ENCODE measurements at places on chromosomes 12 and 14.

DNA sequence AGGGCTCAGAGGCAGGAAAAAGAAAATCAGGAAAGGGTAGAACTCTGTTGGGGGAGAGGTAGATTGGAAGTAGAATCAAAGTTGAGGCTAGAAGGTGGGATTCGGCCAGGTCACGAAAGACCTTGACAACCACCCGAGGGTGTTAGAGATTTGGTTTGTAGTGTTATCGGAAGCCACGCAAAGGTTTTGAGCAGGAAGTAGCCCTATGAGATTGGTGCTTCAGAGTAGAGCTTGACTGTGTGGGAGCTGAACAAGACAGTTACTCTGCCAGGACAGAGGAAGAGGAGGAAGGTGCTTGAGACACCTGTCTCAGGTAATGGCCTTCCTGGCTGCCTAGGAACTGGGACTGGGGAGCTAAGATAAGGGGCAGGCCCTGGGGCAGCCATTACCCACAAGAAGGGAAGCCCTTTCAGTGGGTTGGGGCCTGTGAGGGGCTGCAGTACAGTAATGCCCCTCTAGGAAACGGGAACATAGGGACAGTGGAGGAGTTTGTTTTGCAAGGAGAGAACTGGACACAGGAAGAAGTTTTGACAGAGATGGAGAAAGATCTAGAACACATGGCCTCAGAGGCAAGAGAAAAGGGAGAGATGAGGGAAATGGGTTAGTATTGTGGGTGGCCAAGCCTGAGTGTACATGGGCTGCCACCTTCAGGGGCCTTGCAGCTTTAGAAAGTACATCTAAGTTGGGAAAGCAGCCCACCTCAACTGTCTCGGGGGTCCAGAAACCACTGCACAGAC lies 73.5 kb downstream of the RIN3 start:
- no peak for DNase-seq

GRCh38 chr12:116299064-116299463 lies 21.6 kb upstream of the MED13L start:
- DNase-seq, result no peak

- no peak for DNase-seq
These were observed 3.5 kb downstream of the FOXN4 start for GRCh38 chr12:109305547-109305946.

- DNase-seq, result no peak
These were observed 498.3 kb upstream of the NOVA1 start for GRCh38 chr14:27096091-27096490.

DNA sequence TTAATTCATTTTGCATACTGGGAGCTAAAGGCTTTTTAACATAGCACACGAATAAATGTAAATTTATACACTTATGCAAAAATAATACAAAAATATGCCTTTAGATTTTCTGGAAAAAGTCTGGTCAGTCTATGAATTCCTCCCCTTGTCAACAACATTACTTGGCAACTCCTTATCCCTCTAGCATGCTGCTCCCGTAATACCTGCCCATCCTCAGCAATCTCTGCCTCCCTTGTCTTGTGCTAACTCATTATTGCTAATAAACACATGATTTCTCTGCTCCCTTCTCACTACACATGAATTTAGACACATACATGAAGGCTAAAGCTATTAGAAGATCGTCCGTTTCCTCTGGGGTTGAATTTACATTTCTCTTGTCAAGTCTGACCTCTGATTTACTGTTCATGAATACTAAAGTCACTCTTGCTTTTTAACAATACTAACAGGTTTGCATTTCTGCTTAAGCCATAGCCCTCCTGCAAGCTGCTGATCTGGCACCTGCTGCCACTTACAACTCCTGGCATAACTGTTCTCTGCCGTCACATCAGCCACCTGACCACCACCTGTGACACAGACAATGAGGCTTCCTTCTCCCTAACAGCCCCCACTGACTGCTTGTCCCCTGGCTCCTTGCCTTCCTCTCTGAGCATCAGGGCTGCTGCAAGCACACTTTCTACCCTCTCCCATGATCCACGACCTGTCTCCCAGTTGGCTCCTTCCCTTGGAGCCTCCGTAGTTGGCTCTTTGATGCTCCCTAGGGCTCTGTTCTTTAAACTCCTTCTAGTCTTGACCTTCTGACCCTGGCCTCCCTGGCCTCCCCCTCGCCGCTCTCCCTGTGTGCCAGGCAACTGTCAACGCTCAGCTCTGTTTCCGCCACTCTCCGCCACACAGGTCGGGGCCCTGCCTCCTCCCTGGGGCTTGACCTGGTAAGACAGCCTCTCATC lies 177.6 kb downstream of the CALM1 start:
- peak; percentile 25 for DNase-seq

- peak; percentile 26 for DNase-seq
These were observed 17.9 kb downstream of the SRGAP1 start for GRCh38 chr12:63862187-63862968.

DNA sequence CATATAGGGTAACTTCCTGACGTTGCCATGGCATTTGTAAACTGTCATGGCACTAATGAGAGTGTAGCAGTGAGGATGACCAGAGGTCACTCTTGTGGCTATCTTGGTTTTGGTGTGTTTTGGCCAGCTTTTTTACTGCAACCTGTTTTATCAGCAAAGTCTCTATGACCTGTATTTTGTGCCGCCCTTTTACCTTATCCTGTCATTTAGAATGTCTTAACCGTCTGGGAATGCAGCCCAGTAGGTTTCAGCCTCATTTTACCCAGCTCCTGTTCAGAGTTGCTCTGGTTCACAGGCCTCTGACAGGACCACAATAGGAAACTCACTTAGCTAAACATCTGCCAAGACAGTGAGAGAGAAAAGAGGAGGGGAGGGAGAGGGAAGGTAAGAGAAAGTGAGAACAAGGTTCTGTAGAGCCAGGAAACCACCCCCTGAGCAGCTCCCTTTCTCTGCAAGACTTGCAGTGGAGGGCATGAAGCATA lies 64.8 kb upstream of the PLEKHG3 start:
- DNase-seq, result no peak

GRCh38 chr12:119258556-119258955 lies 76.0 kb upstream of the CCDC60 start:
- no peak for DNase-seq

DNA sequence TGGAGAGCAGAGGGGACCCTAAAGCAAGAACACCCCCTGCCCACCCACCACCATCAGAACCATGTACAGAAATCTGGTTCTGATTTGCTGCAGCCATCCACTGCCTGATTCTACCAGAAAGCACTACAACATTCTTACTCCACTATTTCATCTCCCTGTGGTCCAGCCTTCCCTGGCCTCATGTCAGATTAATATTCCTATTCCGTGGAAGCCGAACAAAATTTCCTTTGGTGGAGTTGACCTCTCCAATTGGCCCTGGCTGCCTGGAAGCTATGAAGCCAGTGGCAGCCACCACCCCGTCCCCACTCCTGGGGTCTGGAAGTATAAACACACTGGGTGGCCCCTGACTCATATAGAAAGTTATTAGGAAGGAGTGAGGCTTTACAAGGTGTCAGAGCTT lies 60.2 kb downstream of the ANO2 start:
- no peak for DNase-seq

DNA sequence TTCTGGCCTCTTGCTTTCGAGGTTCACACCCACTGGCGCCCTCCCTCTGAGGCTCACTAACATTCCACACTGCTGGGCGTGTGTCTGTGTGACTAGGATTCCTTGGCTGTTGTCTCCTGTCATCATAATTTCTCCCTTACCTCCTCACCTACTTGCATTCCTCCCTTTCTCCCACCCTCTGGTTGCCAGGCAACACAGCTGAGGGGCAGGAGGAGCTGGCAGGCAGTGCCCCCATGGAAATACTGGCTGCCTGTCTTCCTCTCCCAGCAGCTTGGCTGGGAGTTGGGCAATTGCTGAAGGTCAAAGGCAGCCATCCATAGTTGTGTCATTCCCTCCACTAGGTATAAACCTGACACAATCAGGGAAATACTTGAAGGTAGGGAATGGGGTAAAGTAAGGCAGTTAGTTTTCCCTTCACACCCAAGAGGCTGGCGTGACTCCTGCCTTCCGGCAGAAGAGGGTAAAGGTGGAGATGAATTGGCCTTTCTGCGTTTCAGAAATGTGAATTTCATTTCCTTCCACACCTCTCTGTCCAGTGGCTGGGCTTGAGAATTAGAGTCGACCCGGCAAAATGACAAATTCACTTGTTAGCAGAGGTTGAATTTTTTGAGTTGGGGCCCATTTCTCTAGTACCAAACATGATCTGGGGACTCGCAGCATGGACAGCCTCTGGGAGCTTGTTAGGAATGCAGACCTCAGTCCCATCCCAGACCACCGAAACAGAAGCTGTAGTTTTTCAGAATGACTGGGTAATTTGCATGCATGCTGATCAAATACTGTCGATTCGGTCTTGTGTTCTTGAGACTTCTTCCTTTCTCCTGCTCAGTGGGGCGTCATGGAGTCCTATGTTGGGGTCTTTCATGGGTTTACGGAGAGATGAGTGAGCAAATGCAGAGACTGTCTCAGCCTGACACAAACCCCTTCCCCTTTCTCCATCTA lies 24.3 kb upstream of the EMP1 start:
- peak; percentile 50 for DNase-seq

- DNase-seq, result no peak
These were observed 60.8 kb upstream of the SLC38A4 start for GRCh38 chr12:46886541-46887041.

GRCh38 chr14:104299993-104300761 lies 161.8 kb downstream of the KIF26A start:
- DNase-seq, result no peak

DNA sequence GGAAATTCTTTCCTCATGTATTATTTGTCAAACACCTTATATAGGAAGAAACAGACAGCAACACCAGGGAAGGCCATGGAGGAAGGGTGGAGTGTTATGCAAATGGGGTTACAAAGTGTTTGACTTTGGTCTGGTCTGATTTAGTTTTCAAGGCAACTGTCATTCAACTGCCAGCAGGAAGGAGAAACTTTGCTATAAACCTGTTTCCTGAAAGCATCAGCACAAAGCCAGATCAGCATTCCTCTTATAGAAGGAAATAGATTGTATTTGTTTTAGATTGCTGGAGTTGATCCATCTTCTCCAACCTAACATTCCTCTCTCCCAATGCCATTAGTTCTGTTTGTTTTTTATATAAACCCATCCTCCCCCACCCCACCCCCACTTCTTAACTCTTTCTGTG lies 65.7 kb downstream of the STAB2 start:
- DNase-seq, result no peak

- DNase-seq, result no peak
These were observed 450.8 kb downstream of the RAD51B start for GRCh38 chr14:68270342-68270741.

DNA sequence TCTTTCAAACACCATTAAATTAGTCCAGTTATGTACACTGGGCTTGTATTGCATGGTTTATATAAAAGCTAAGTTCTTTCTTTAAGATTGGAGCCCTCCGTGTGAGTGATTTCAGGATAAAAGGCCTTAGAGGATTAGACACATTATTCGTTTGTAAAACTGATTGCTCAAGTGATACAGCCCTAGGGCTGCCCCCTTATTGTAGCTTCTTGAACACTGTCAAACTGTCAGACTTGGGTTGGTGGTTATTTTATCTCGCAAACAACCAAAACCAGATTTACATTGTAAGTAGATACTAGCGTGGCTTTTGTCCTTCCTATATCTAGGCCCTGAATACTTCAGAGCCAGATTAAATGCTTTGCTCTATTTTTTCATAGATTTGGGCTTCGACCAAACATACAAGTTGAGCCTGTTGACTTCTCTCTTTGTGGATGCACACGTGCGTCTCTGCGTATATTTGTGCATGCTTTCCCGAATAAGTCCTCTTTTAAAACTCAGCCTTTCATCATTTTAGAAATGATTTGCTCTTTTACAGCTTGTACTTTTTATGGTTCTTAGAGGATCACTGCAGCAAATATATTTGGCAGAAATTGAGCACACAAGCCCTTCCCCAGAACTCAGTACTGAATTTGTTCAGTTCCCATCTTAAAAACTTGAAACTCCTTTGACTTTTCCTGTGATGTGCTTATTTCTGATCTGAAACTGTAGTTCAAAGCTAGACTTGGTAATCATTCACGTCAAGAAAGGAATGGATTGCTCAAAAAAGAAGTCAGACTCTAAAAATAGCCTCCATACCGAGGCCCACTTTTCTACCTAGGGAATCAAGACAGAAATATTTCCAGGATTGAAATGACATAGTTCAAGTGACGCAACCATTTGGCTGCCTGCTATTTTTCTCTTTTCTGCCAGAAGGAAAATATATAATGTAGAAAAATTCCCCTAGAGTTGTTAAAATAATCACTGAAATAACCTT lies 129.5 kb downstream of the ETV6 start:
- DNase-seq, result peak; percentile 85

DNA sequence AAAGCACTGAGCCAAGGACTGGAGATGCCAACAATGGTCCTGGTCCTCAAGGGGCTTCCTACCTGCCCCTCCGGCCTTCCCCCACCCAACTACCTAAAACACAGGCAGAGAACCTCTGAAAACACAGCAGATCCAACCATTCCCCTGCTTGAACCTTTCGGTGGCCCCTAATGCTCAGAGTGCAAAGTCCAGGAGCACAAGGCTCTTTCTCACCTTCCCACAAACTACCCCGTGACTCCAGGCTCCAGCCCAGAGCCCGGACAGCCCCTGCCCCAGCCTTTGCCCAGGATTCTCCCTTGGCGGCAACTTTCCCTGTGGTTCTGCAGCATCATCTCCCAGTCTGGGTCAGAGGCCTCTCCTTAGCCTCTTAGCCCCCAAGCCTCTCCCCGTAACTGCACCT lies 1.6 kb upstream of the CD9 start:
- no peak for DNase-seq

DNA sequence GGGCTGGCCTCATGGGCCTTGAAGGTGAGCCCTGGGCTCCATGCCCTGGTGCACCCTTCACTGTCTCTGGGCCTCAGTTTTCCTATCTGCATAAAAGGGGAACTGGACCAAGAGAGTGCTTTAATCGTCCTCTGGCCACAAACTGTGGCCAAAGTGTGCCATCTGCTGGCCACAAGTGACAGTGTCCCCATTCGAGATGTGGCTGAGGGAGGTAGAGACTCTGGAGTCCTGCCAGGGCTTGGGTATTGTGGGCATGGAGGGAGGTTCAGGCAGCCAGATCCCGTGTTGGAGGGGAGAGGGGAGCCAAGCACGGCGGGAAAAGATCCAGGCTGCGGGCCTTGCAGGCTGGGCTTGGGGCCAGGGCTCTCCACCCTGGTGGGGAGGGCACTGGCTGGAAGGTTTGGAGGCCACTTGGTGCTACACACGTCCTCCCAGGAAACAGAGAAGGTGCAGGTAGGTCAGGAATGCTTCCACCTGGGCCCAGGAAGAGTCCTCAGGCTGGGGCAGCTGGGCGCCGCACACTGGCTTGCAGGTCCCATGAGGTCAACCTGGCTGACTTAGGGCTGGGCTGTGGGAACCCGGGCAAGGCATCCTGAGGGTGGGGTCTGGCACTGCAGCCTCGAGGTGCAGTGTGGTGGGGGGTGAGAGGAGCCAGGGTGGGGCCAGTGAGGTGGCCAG lies 7.3 kb upstream of the KIF26A start:
- peak; percentile 45 for DNase-seq

Data from cardiac fibroblast (primary cell).